Stimulated activated CD4-positive, alpha-beta T cell treated with anti-CD3 and anti-CD28 coated beads, Interleukin-4, amount 100 ng/mL, for 4 hours (primary cell): ENCODE measurements at places on chromosomes 5 and 9.

GRCh38 chr5:164076556-164076955 lies 571.1 kb downstream of the MAT2B start:
- no peak for DNase-seq

GRCh38 chr9:137742698-137743097 lies 123.9 kb downstream of the EHMT1 start:
- DNase-seq, result no peak

GRCh38 chr9:92656537-92656925 lies 13.4 kb downstream of the IPPK start:
- no peak for DNase-seq

DNA sequence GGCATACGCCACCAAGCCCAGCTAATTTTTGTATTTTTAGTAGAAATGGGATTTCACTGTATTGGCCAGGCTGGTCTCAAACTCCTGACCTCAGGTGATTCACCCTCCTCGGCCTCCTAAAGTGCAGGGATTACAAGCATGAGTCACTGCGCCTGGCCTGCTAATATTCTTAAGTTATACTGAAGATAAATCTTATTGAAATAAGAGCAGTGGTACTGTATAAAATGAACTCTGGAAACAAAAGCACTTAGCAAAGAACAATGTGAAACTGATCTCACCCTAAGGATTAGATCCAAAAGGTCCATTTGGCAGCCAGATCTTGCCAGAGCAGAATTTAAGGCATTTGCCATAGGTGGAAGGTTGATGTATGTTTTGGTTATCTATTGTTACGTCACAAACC lies 27.1 kb downstream of the CYSTM1 start:
- no peak for DNase-seq

DNA sequence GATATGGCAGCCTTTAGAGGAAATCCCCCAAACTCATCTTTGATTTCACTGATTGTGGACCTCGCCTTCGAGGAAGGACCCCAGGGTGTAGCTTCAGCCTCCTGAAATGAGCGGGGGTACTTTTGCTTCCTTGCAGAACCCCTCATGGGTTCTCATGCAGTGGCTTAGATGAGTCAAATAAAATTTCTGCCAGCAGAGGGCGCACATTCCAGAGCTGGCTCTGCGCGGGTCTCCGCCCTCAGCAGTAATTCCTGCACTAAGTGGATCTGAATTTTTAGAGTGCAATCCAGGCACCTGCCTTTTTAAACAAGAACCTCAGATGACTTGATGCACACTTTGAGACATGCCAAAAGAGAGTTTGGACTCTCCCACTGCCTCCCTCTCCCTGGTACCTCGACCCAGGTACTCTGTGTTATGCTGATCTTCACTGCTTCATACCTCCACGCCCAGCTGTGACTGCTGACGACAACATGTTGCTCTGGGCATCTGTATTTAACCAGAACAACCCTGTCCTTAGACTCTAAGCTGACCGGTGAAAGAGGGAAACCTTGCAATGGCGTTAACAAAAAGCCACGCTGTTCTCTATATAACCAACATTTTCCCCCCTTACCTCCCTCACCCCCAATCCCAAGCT lies 7.3 kb downstream of the EGFLAM start:
- DNase-seq, result peak; percentile 5
